ENCODE measurements at places on chromosomes 12 and 14.
A peak's percentile ranks its signal among the peaks of the same experiment; 100 is the strongest.

DNA sequence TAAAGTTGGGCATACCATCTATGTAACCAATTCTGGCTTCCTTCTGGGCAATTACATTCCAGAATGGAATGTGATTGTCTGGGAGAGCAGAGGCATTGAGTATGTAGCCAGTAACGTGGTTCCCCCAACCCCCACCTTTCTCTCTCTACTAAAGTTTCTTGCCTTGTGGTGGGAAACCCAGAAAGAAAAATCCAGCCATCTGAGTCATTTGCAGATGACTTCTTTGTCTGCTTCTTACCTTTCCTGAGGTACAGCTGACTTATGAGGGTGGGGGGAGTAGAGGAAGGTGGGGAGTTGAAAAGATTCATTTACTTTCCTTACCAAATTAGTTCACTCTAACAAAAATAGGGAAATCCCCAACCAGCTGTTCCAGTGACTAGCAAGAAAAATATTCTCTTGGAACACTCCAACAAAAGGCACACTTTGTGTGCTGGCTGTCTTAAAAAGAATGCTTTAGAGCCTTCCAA, 112.1 kb upstream of the FRMD6 start:
- no peak for DNase-seq

GRCh38 chr12:107684990-107685359, 624 bp upstream of the PWP1 start:
- no peak for DNase-seq

- DNase-seq: no peak
These were observed 56.5 kb upstream of the GPR68 start for GRCh38 chr14:91300957-91301356.

- no peak for DNase-seq
These were observed 739 bp upstream of the PPP2R5E start for GRCh38 chr14:63543826-63544406.

GRCh38 chr14:81269100-81269978, 48.6 kb upstream of the GTF2A1 start:
- DNase-seq: no peak

DNA sequence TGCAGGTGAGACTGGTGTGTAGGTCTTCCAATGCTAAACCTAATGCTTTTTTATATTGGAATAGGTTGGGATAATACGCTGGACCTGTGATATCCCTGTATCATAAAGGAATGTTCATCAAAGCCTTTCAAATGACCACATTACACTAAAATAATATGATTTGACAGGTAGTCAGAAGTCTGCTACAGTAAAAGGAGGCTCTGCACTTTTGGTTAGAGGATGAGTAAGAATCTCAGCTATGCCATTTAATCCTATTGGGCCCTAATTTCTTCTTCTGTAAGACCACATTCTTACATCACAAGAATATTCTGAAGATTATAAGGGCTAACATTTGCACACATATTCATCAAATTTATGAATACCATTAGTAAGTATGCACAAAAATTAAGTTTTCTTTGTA, 250.5 kb upstream of the FLRT2 start:
- no peak for DNase-seq

GRCh38 chr14:41313196-41313595, 293.5 kb upstream of the LRFN5 start:
- no peak for DNase-seq

- DNase-seq: no peak
These were observed 50.8 kb upstream of the PIWIL1 start for GRCh38 chr12:130286741-130287440.

DNA sequence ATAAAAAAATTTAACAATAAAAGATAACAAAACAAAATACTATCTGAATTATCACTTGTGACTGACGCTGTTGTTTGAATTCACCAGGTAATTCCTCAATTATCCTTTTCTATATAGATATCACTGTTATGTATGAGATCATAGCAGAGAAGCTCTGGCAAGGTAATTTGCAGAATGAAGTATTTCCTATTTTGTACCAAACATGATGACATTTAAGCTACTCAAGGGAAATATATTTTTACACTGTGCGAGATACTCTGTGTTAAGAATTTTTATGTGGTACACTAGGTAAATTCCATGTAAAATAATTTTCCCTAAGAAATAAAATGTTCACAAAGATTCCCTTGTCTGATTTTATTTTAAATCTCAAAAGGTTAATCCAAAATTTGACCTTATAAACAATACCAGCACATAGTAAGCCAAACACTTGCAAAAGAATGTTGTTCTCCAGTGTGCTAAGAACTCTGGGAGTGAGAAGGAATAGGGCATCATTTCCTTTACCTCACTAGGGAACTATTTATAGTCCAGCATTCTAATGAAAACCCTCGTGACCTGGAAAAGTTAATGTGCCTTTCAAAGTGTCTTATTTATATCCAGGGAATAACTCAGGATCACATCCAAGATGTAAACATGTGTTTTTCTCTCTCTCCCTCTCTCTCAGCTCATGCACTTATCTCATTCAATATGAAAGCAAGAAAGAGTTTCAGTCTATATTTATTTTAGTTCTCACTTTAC, 115.2 kb upstream of the RAP1B start:
- no peak for DNase-seq

DNA sequence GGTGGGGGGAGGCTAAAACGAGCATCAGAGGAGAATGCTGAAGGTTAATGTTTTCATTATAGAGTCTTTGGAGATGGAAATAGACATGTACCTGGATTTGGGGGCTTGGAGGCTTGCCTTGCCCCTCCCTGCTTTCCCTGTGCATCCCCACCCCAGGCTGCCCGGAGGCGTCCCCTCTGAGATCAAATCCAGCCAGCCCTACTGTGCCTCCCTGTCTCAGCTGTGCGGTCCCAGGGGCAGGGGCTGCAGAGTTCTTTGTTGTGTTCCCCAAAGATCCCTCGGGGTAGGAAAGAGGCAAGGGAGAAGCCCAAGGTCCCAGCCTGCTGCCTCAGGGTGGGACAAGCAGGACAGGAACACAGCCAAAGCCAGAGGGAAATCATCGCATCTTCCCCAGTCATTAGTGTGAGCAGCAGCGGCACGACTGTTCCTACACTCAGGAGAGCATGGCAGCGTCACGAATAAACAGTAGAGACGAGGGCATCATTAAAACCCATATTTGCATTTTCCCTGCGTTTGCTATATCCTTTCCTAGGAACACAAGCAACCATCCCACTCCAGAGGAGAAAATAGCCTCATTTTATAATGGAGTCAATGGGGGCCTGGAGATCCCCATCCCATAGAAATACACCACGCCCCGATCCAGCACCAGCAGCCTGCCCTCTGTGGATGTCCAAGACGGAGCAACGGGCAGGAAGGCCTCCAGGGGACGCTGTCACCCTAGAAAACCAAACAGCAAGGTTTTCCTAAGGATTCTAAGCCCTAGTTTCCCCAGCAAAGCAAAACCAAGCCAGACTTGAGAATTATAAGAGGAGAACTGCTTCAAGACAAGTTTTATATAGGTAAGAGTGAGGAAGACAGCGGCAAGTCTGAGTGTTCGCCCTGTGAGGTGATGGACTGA, 32.4 kb downstream of the ANO2 start:
- DNase-seq: no peak

- DNase-seq: peak; percentile 25
These were observed 1.4 kb upstream of the ARHGEF40 start for GRCh38 chr14:21068521-21069387.

DNA sequence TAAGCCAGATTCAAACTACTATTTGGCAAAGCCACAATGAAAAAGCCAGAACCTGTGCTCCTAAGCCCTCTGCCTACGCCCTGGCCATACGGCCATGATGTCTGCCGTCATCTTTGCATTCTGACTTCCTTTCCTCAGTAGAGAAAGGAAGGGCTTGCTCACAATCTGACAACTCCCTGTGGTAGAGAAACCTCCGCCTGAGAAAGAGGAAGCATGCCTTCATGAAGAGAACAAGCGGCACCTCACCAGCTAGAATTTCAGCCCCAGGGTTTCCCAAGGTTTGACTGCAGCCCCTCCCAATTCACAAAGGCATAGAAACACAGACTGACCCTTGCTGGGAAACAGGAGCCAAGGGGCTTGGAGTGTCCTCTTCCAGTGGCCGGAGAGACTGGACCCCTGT, 25.7 kb downstream of the TEP1 start:
- no peak for DNase-seq

DNA sequence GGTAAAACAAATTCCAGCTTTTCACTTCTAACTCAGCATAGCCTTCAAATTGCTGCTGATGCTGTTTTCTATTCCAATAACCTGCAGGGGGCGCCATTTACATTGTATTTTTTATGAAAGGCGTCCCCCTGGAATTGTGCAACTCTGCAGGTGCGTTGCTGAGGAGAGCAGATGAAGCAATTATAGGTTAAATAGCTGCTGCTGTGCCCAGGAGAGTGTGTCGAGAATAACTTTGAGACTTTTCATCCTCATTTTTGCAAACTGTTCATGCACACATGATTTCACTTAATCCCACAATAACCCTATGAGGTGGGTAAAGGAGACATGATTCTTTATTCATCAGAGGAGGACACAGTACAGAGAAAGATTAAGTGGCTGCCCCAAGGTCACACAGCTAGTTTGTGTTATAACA, 75.7 kb downstream of the MYRFL start:
- peak; percentile 46 for DNase-seq

- no peak for DNase-seq
These were observed 524.8 kb downstream of the SOX5 start for GRCh38 chr12:23424685-23425084.

Data from effector CD8-positive, alpha-beta T cell (primary cell).